Putamen (tissue), 1 donor: ENCODE measurements at places on chromosomes 6 and 20.
A peak's percentile ranks its signal among the peaks of the same experiment; 100 is the strongest.

DNA sequence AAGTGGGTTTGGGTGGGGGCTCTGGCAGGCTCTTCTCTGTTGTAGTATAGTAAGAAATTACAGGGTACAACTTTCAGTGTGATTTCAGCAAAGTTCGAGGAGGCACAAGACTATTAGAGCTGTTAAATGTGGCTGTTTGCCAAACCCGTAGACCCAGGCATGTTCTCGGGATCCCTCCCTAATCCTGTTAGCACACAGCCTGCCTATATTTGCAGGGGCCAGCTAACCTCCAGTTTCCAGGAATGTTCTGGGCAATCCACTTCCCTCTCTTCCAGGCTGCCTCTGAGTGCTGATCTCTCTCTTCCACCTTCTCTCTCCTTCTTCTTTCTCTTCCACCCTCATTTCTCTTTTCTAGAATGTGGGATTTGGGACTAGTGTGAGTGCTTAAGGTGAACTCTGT, 34.8 kb upstream of the ZFP64 start:
- DNase-seq, result no peak

- no peak for DNase-seq
These were observed 802.1 kb upstream of the FLRT3 start for GRCh38 chr20:15139522-15139921.

DNA sequence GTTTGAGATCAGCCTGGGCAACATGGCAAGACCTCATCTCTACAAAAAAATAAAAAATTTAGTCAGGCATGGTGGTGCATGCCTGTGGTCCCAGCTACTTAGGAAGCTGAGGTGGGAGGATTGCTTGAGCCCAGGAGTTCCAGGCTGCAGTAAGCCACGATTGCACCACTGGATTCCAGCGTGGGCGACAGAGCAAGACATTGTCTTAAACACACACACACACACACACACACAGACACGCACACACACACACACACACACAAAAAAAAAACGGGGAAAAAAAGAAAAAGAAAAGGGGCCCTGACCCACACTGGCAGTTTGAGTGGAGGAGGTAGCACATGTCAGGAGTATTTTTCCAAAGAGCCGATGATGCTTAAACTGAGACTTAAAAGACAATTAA, 122.2 kb downstream of the AFG1L start:
- DNase-seq, result no peak

GRCh38 chr6:161919691-161920090, 645.8 kb upstream of the AGPAT4 start:
- DNase-seq, result no peak

DNA sequence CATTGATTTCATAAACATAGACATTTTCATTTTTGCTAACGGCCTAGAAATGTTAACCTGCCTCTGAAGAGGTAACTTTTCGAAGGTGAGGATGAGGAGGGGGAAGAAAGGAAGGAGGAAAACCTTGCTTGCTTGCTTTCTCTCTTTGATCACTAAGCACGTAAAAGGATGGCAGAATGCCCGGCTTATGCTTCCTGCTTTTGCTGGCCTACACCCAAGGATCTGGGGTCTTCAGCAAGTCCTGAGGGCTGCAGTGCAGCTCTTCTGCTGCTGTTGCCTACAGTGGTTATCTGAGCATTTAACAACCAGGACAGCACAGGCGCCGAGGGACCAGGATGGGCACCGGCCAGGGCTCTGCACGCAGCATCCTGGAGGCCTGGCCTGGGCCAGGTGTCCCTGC, 150.8 kb upstream of the TAB2 start:
- no peak for DNase-seq

- no peak for DNase-seq
These were observed 160.0 kb downstream of the PLCB4 start for GRCh38 chr20:9228774-9229450.

GRCh38 chr6:124792386-124792785, 169.9 kb upstream of the RNF217 start:
- DNase-seq, result no peak

DNA sequence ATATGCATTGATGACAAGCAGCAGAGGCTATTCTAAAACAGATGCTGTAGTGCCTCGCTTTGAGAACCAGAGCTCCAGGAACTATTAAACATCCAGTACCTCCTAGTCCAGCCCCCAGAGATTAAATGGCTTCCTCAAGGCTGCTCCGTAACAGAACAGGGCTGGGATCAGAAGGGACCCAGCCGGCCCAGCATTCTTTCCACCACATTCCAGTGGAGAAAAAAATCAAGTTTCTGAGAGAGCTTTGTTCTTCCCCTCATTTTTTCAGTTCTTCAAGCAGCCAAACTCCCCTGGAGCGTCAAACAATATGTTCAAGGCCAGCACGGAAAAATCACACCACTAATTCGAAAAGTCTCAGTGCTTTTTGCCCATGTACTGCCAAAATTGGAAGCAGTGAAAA, 5.8 kb upstream of the STMND1 start:
- no peak for DNase-seq

DNA sequence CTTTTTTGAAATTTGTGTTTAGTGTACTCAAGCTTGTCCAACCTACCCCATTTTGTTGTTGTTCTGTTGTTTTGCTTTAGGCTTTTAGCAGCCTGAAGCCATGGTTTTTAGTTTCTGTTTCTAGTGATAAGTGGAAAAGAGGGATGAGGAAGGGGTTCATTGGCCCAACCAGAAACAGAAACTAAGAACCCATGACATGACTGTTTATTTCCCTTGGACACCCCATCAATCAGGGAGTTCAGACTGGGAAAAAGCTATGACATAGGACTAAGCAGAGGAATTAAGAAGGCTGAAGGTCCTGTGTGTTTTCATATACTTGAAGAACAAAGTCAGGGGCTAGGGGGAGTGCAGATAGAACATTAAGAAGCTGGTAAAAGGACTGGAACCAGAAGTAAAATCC, 194.5 kb upstream of the THEMIS start:
- no peak for DNase-seq

GRCh38 chr6:142275236-142276006, 26.4 kb upstream of the ADGRG6 start:
- no peak for DNase-seq

DNA sequence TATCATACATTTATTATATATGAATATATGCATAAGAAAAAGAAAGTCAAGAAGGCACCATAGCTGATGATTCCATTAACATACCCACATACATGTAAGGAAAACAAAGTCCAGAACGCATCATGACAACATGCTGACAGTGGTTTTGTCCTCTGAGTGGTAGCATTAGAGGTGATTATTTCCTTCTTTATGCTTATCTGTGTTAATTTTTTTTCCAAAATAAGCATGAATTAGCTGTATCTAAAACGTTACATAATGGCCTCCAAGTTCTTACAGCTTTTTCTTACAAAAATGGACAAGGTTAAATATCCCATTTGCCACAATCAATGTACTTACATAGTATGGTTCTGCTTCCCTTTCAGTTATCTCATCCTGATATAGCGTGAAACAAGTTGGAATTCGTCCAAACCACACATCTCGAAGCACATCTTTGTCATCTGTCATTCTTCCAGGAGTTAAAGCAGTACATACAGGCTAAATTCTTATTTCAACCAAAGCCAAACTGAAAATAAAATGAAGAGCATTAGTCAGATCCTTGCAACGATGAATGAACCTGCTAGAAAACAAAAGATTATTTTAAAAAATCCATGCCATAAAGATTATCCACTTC, 9.7 kb downstream of the ATG5 start:
- peak; percentile 34 for DNase-seq

DNA sequence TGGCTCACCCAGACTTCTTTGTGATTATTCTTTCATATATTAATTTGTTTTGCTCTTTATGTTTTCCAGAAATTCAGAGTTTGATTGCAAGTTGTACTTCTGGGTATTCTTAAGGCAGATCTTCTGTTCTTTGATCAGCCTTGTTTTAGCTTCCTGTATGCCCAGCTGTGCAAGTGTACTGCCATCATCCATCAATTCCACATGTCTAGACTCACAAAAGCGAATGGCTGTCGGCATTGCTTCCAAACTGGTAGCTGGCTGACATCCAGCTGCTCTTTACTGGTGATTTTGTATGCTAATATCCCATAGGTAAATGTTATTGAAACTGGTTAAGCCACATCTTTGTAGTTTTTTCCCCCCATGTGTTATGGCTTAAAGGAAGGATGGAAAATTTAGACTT, 1084.8 kb upstream of the CITED2 start:
- DNase-seq, result no peak

- DNase-seq, result no peak
These were observed 68.7 kb downstream of the SYTL3 start for GRCh38 chr6:158718461-158719046.

DNA sequence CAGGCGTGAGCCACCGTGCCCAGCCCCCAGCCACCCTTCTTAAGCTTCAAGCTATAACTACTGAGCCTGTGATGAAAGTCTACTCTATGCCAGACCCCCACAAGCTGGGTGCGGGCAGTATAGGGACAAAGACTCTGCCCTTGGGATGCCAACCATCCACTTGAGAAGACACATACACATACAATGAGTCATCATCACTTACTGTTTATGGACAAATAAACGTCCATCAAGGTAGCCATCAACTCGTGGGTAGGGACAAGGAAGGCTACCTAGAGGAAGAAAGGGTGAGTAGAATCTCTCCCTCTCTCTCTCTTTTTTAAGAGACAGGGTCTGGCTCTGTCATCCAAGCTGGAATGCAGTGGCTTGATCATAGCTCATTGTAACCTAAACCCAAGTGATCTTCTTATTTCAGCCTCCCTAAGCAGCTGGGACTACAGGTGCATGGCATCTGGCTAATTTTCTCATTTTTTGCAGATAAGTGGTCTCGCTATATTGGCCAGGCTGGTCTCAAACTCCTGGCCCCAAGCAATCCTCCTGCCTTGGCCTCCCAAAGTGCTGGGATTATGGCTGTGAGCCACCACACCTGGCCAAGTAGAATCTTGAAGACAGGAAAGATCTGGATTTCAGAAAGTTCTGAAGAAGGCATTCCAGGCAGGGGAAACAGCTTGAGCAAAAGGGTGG, 2.6 kb upstream of the TP53INP2 start:
- no peak for DNase-seq

DNA sequence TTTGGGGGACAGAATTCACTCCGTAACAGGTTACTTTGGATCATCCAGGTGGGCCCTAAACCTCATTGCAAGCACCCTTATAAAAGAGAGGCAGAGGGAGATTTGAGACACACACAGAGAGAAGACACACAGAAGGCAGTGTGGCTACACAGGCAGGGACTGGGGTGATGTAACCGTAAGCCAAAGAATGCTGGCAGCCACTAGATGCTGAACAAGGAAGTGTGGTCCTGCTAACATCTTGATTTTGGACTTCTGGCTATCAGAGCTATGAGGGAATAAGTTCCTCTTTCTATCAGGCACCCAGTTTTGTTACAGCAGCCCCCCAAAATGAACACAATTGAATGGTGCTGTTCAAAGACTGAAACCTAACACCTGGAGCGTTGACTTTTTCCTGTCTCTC, 191.3 kb upstream of the MYLIP start:
- DNase-seq, result no peak

GRCh38 chr6:11667876-11668275, 110.7 kb downstream of the ADTRP start:
- DNase-seq, result no peak

- no peak for DNase-seq
These were observed 6.8 kb downstream of the HUS1B start for GRCh38 chr6:650098-650497.

GRCh38 chr6:13764996-13765395, 49.4 kb downstream of the MCUR1 start:
- no peak for DNase-seq

- no peak for DNase-seq
These were observed 42.5 kb downstream of the CD109 start for GRCh38 chr6:73738367-73739028.

- no peak for DNase-seq
These were observed 260.6 kb downstream of the ERMARD start for GRCh38 chr6:170012037-170012330.

- DNase-seq, result no peak
These were observed 47.1 kb downstream of the PSMG4 start for GRCh38 chr6:3305831-3306230.

- no peak for DNase-seq
These were observed 46.9 kb downstream of the PCSK2 start for GRCh38 chr20:17273717-17274116.

DNA sequence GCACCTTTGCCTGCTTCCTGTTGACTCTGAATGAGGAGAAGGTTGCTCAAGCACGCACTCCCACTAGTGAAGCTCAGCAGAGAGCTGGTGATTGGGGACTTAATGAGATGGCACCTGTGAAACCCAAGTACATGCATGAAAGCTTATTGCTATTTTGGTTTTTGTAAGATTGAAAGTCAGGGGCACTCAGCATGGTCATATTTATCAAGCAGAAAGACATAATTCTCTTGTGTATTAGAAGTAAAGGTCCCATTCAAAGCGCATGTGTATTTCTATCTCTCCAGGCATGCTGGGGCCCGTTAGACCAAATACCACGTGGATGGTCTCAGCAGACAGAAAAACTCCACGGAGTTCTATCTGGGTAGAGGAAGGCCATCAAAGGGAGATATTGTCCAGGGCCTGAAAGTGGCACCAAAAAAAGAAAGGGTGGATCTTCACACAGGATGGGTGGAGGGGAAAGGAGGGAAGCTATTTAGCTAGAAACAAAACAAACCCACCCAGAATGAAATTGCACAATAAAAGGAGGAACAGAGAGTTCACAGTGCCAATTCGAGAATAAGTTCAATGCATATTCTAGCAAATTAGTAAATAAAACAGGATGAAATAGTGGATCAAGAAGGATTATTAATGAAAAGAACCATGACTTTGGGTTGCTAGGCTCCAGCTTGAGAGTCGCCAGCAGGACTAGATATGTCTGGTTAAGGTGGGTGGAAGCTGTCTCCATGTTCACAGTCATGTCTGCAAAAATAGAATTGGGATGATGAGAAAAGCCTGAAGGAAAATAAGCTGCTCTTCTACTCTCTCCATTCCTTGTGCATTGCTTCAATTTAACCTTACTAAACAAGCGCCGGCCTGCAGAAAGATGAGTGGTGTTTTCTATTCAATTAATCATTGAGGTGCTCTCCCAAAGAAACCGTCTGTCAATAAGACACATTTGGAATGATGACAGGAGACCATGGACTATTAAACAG, 224.9 kb upstream of the DTNBP1 start:
- no peak for DNase-seq

DNA sequence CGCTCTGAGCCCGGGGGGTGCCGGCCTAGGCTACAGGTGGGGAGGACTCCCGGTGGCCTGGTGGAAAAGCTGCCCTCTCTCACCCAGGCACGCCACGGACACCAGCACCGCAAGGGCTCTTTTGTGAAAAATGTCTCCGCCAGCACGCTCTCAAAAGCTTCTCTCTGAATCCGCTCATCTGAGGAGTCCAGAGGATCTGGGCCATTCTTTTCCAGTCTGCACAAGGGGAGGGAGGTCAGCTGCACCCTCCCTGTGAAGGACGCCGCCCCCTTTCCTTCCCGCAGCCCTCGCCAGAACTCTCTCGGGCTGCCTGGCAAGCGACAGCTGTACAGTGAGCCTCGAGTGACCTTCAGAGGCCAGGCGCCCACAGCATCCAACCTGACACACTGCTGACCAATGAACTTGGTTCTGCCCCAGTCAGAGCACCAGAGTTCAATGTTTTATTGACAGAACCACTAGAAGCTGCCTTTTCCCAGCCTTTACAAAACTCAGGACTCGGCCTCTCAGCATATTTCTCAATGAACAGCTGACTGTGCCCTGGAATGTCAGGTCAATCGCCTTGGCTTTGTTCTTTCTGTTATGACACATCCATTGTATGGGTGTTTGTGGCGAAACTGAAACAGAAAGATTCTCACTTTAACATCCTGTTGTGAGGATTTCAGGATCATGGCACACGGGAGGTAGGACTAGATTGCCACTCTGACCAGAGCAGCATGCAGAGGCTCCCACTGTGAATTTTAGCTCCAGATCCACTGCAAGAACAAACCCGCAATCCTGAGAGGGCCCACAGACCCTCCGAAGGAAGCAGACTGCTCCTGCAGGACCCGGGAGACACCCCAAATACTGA, 26.7 kb downstream of the SERPINB9 start:
- DNase-seq, result peak; percentile 50
